Neuronal stem cell (in vitro differentiated cells): ENCODE measurements at places on chromosomes 7 and 10.

- no peaks in the 10 kb centered on the region for H3K36me3 ChIP-seq
- no peak overlapping the region for H3K27ac ChIP-seq
- H3K27me3 ChIP-seq = no peaks in the 10 kb centered on the region
Measured at GRCh38 chr10:125368146-125368545, 207.8 kb upstream of the CTBP2 start.

DNA sequence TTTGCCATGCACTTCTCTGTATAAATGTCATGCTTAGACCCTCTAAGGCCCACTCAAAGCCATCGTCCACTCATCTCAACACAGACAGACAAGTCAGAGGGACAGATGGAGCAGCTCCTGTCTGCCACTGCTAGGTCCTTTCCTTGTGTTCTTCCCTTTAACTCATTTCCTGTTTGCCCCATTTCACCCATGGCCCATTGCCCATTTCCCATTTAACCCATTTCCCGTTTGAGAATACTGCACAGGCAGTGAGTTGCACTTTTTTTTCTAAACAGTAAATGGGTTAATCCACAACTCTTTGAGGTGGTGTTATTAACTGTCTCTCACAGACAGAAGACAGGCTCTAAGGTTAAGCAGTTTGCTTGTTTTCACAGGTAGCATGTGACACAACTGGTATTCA is 179.3 kb downstream of the NPSR1 start:
- H3K36me3 ChIP-seq = no peaks in the 10 kb centered on the region
- H3K4me3 ChIP-seq = no peak overlapping the region
- no peak overlapping the region for H3K27ac ChIP-seq

DNA sequence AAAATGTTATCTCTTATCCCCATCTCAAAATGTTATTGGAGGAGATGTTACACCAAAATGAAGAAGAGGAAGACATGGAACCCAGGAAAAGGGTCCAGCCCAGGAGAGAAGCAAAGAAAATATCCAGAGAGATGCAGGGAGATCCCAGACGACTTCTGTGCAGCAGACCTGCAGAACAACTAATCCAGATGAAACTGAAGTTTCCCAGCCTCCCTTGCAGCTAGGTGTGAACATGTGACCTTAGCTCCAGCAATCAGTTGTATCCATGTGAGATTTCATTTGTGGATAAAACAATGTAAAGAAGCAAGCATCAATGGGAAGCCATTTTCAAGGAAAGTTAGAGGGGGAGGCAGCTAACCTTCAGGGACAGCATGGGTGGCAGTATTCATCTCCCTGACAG is 55.8 kb upstream of the NANOS1 start:
- H3K4me3 ChIP-seq = no peak overlapping the region
- H3K27ac ChIP-seq = no peak overlapping the region
- H3K36me3 ChIP-seq = no peaks in the 10 kb centered on the region
- no peaks in the 10 kb centered on the region for H3K27me3 ChIP-seq

DNA sequence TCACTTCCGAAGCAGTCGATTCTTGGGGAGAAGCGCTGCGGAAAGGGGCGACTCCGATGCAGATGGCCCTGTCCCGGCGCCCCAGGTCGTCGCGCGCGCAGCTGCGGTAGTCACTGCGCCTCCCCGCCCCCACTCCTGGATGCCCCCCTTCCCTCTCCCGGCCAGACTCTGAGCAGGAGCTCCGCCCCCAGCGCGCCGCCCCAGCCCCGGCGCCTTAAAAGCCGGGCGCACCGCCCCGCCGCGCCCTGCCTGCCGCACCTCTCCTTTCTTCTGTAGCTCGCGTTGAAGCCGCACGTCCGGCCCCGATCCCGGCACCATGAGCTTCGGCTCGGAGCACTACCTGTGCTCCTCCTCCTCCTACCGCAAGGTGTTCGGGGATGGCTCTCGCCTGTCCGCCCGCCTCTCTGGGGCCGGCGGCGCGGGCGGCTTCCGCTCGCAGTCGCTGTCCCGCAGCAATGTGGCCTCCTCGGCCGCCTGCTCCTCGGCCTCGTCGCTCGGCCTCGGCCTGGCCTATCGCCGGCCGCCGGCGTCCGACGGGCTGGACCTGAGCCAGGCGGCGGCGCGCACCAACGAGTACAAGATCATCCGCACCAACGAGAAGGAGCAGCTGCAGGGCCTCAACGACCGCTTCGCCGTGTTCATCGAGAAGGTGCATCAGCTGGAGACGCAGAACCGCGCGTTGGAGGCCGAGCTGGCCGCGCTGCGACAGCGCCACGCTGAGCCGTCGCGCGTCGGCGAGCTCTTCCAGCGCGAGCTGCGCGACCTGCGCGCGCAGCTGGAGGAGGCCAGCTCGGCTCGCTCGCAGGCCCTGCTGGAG is at the start of gene INA:
INA (plus strand) TSS at position 243 of the 817 bp plus-strand sequence; CDS start at position 317, 74 bp downstream.
- H3K27me3 ChIP-seq = peaks cover 13% of the 10 kb centered on the region
- no peaks in the 10 kb centered on the region for H3K36me3 ChIP-seq
- peak within 1 kb of the TSS; percentile 67 for H3K4me3 ChIP-seq
- peaks cover 19% of the 10 kb centered on the region for H3K4me1 ChIP-seq

DNA sequence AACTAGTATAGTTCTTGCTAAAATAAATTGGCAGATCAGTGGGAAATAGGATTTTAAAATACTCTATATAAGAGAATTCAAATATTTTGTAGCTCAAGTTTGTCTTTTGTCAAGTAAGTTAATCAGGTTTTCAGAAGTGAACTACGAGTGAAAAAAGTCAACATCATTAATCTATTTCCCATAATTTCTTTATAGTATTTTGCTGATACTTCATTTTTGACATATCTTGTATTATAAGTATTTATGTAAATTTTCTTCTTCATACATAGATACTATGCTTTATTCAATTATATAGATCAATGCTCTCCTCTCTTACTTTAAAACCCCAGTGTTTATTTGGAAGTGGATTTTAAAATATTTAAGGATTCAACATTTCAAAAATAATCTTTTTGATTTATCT is 360.7 kb downstream of the THSD7A start:
- no peaks in the 10 kb centered on the region for H3K36me3 ChIP-seq
- no peaks in the 10 kb centered on the region for H3K4me1 ChIP-seq
- H3K27ac ChIP-seq = no peak overlapping the region

DNA sequence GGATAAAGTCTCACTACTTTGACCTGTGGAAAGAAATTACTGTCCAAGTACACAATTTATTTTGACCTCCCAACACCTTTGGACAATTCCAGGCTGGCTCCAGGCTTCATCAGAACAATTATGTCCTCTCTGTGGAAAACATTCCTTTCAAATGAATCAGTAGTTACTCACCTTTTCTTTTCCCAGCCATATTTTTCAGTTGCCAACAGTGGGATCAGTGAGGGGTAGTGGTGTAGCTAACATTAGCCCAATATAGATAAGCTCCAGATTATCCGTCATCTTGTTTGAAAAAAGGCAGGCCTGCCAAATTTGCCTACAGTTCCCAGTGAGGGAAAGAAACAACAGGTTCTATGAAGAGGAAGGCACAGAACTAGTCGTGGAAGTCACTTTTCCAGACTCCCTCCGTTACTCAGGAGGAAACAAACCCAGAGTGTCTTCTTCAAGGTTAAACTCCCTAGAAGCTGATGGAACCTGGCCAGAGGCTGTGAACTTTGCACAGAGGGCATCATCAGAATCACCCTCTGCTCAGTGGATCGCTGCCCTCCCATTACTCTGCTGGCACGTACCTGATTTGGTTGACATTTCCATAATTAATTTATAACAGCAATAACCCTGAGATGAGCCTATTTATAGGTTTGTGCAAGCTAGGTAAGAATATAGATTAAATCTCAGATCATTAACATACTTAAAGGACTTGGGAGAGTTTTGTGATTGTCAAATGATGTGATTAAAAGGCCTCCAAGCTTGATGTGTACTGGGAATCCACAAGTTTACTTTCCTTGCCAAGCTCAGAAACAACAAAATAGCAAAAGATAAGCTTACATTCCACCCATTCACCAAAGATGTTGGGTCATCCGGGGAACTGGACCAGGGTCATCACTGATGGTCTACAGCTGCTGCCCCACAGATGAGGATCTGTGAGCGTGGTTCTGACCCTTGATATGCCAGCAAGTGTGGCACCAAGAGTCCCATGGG is 654.6 kb upstream of the GALNT17 start:
- no peak overlapping the region for H3K27ac ChIP-seq
- no peaks in the 10 kb centered on the region for H3K27me3 ChIP-seq
- no peaks in the 10 kb centered on the region for H3K36me3 ChIP-seq
- no peaks in the 10 kb centered on the region for H3K4me1 ChIP-seq
- DNase-seq = no peak
- no peak overlapping the region for H3K4me3 ChIP-seq
